ENCODE measurements at places on chromosomes 3 and 15.
A peak's percentile ranks its signal among the peaks of the same experiment; 100 is the strongest.

DNA sequence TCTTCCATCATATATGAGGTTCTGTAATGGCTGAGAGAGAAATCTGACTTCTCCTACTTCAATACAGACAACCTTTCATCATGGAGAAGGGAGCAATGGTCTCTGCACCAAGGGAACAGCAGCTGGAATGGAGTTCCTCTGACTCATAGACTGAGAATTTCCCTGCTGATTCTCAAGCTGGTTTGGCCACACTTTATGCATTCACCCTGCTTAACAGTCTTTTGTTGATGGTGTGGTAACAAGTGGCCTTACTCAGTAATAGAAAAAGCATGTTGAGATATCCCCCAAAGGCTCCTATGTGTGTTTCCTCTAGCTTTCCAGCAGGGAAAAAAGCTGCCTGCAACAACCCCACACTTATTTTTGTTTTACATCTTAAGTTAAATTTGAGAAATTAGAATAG is 138.1 kb downstream of the GREM1 start:
- peak; percentile 99 for DNase-seq

GRCh38 chr3:119222391-119222790 is 18.3 kb downstream of the B4GALT4 start:
- no peak for DNase-seq

DNA sequence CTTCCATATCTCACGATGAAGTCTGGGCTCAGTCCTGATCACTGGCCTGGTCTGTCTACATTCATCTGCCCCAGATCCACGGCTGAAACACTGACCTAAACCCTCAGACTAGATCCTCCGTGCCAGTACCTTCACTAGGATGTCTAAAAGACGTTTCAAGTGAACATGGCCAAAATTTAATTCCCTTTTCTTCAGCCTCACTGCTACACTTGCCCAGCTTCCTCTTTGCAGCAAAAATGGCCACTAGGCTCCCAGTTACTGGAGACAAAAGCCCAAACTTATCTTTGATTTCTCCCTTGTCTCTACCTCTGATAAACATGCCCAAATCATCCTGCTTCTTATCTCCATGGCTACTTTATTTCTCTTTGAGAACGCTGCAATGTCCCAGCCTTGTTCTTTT is 1.7 kb downstream of the RASSF1 start:
- no peak for DNase-seq

GRCh38 chr3:166444756-166445155 is 607.5 kb upstream of the BCHE start:
- no peak for DNase-seq

- no peak for DNase-seq
Observed at GRCh38 chr3:113058188-113058587, 67.4 kb downstream of the GTPBP8 start.

GRCh38 chr3:62368290-62368704 is 5.1 kb downstream of the FEZF2 start:
- no peak for DNase-seq

GRCh38 chr15:80105595-80105994 is 46.1 kb downstream of the ZFAND6 start:
- DNase-seq: peak; percentile 59

- DNase-seq: peak; percentile 23
Observed at GRCh38 chr3:48830715-48831114, 17.0 kb downstream of the PRKAR2A start.

DNA sequence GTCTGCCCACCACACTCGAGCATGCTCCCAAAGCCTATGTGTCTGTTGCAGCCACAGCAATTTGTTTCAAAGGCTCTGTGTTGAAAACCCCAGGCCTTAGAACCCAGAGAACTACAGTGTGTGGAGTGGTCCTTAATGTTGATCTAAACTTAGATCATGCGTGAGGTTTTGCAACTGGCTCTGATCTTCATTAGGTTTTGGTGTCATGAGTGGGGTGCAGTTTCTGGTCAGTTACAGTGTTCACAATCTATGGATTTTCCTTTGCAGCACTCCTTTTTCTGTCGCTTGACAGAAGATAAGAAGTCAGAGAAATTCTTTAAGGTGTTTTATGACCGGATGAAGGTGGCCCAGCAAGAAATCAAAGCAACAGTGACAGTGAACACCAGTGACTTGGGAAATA is 213.0 kb upstream of the BHLHE40 start:
- DNase-seq: no peak

DNA sequence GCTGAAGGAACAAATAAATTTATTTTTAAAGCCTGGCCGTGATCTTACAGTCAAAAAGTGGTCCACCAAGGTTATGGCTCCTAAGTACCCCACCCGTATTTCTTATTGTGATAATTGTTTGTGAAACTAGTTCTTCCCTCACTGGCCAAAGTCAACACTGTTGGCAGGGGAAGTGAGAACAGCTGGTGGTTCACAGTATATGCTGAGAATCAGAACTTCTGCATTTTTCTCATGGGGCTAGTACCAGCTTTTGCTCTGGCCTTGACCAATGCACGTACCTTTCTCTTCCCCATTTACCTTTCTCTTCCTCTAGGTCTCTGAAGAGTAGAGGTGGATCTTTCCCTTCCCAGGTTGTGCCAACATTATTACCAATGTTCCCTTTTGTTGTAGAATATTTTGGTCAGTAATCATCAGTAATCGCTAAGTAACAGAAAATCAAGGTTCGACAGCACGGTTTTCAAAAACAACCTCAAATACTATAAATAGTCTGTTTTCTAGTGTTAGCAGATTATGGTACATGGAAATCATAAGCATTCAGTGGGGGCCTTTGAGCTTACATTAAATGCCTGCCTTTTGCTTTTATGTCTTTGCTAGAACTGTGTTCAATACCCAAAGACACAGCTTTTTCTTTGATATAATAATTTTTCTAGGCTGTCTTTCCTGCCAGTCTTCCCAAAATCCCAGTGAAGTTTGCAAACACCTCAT is 268.0 kb downstream of the LPP start:
- no peak for DNase-seq

DNA sequence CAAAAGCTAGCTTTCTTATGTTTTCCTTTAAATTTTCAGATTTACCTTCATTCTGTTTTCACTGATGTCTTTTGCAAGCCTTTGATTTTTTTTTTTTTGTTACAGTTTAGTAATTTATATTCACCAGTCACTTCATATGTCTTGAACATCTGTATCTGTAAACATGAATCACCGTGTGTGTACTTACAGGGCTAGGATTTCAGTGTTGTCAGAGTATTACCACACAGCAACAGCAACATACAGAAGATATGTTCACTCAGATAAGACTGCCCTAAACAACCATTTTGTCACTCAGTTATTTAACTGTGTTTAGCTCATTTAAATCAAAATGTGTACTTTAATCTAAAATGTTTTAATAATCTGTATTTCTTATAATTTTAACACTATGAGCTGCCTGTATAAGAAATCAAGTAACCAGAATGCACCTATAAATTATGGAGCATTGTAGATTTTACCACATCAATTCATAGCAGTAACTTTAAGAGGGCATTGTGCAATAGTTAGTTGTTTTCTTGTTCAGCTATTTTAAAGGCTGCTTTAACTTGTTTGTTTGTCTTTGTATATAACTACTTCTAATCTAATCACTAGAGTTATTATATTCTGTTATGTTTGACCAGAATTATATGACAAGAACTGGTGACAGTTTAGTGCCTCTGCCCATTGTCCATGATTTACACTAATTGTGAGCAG is 50.4 kb downstream of the GHSR start:
- DNase-seq: peak; percentile 6

GRCh38 chr3:178385280-178385952 is 150.8 kb upstream of the KCNMB2 start:
- peak; percentile 46 for DNase-seq

DNA sequence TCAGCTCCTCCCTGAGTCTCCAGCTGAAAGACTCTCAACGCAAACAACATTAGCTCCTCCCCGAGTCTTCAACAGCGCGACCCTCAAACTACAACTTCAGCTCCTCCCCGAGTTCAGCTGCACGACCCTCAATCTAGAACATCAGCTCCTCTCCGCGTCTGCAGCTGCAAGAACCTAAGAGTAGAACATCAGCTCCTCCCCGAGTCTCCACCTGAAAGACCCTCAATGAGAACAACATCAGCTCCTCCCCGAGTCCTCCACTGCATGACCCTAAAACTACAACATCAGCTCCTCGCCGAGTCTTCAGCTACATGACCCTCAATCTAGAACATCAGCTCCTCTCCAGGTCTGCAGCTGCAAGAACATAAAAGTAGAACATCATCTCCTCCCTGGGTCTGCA is 78.3 kb downstream of the TFRC start:
- DNase-seq: no peak

GRCh38 chr3:59575113-59576001 is 525.5 kb upstream of the CFAP20DC start:
- peak; percentile 70 for DNase-seq

DNA sequence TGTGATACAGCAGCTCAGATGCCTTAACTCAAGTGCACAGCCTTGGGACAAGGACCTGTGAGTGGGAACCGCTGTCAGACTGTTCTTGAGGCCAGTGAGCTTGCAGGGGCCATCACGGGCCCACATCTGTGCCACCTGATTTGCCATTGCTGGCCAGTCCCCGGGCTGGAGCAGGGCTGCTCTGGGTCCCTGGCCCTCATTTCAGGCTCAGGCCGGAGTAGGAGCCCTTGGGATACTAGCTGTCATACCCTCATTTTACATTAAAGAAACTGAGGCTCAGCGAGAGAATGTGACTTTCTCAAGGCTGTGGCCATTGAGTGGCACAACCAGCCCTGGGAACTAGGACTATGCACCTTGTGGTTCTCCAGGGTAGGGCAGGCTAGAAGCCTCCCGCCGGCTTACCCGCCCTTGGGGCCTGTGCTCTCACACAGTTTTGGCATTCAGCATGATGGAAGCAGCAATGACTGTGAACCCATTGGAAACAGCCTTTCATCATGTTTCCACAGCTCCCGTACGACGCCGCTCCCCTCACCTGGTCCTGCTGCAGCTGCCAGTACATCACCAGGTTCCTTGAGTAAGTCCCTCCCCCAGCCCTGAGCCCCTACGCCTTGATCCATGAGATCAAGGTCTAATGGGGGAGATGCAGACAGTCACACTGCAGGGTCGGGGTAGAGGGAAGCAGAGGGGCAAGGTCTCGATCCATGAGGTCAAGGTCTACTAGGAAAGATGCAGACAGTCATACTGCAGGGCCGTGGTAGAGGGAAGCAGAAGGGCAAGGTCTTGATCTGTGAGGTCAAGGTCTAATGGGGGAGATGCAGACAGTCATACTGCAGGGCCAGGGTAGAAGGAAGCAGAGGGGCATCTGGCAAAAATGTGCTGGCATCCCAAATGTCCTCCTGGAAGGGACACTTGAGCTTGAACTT is 42.2 kb downstream of the GOLGA6L10 start:
- no peak for DNase-seq

DNA sequence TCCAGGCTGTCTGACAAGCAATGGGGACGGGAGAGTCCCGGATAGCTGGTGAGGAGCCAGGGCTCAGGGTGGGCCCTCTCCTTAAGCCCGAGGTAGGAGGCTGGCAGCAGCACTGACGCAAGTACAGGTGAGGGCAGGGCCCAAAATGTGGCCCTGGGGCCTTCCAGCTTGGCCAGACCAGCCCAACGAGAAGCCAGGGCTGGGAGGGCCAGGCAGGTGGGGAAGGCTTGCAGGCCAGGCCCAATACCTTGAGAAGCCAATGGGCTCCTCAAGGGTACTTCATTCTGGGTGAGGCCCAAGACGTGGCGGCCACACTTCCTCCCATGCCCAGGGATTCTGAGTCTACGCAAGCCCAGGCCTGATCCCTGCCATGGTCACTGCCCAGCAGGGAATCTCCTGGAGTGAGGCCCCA is 37.2 kb downstream of the AMOTL2 start:
- DNase-seq: no peak

DNA sequence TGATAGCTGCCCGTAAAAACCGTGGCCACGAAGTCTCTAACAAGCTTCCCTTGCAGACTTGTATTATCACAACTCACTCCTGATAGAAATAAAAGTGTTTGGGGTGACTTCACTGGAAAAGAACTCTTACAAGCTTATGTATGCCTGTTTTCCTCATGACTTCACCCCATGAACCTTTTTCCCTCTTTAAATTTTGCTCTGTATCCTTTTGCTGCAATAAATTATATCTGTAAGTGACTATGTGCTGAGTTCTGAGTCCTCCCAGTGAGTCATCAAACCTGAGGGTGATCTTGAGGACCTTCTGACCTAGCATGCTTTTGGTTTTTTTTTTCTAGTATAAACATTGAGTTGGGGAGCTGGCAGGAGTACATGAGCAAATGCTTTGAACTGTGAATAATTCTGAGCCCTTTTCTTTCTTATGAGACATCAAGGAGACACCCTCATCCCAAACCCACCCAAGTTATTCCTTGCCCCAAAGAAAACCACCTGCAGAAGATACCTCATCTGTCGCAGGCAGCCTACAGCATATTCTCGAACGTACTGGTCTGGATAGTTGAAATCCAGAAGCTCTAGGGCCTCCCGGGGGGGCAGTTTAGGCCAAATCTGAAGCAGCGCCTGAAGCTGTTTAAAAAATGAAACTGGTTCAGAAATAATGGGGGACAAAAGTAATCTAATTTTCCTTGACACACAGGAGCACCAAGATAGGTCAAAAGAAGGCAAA is 85.9 kb downstream of the FAIM start:
- peak; percentile 96 for DNase-seq

- no peak for DNase-seq
Observed at GRCh38 chr3:181660337-181660736, 51.4 kb upstream of the SOX2 start.

- DNase-seq: no peak
Observed at GRCh38 chr3:111128884-111129283, 57.3 kb downstream of the NECTIN3 start.
